ENCODE measurements at places on chromosomes 12 and 14. TPM values are rescaled to one million over a fixed set of nuclear protein-coding genes. Genes with fewer than 3 reads are reported as not detected.

Gene AQP6
- not detected for total RNA-seq

- no peak for DNase-seq
These were observed 49.4 kb downstream of the MAGOHB start for GRCh38 chr12:10563966-10564365.

Gene KRT4
- total RNA-seq, result not detected

Gene KRT71
- total RNA-seq, result not detected

All from CD8-positive, alpha-beta T cell (primary cell).